ENCODE measurements at places on chromosomes 11 and 22.

- no peak for DNase-seq
Measured at GRCh38 chr11:128745311-128746136, 51.7 kb downstream of the FLI1 start.

- DNase-seq: no peak
Measured at GRCh38 chr22:31179345-31179744, 19.4 kb downstream of the RNF185 start.

GRCh38 chr22:22103078-22103875, 120.7 kb upstream of the TOP3B start:
- no peak for DNase-seq

GRCh38 chr22:10781571-10782403, 4746.2 kb upstream of the OR11H1 start:
- no peak for DNase-seq

GRCh38 chr11:129750343-129751292, 65.0 kb upstream of the TMEM45B start:
- DNase-seq: peak; percentile 44

DNA sequence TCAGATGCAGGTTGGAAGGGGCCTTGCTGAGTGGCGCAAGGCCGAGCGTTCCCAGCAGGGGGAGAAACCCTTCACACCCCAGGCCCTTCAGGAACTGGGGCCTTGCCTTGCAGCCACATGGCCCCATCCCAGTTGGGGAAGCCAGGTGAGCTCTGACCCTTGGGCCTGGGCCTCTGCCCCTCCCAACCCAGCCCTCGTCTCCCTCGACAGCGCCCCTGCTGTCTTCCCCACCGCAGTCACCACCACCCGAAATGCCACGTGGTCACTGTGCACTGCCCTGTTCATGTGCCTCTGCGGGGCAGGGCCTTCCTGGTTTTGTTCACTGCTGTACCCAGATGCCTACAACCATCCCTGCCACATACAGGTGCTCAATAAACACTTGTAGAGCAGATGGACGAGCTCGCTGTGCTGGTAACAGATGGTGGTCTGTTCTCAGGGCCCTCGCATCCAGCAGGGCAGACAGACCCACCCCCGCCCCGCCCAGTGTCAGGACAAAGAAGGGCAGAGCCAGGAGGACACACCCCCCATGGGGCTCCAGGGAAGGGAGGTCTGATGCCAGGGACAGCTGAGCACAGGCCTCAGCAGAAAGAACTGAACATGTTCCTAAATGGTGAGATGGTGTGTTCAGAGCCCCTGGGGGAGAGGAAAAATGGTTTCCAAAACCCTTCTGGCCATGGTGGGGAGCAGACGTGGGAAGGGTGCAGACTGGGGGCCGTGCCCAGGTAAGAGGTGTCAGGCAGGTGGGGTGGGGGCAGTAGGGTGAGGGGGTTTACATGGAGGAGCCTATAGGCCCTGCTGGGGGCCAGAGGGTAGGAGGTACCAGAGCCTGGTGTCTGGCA, 3.7 kb downstream of the POLR2L start:
- DNase-seq: no peak

DNA sequence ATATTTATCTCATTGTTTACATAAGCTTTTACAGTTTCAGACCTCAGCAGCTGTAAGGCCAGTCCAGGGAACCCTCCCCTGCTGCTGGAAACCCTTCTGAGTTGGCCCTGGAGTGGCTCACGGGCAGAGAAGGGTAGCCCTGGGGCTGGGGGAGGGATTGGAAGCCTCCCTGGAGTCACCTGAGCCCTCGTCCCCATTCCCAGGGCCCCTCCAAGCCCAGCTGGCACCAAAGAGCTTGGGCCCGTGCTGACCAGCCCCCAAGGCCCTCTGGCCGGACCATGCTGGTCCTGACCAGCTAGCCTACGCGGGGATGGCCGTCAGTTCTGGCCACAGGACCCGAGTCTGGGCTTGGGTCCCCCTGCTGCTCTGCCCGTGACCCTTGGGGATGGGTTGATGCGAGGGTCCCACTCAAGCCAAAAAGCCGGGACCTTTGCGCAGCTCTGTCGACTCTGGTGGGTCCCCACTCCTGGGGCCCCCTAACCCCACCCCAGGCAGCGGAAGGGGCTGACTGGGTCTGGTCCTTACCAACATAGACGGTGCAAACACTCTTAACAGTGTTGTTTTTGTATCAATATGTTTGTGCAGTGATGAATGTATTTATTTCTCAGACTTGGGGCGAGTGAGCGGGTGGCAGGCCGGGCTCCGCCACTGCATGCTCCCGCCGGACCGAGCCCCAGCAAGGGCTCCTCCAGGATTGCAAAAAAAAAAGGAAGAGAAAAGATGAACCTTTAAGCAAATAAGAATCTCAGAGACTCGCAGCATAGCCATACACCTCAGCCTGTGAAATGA, 17.5 kb upstream of the TMEM191C start:
- no peak for DNase-seq

GRCh38 chr11:125164422-125165110, at the start of gene PKNOX2:
Gene PKNOX2 (plus strand): TSS chr11:125164751. CDS start chr11:125351306, 186,555 bp downstream.
- peak; percentile 52 for DNase-seq

- no peak for DNase-seq
Measured at GRCh38 chr11:83801799-83802198, 515.6 kb upstream of the CCDC90B start.

- no peak for DNase-seq
Measured at GRCh38 chr11:12845163-12845562, 164.0 kb upstream of the RASSF10 start.

DNA sequence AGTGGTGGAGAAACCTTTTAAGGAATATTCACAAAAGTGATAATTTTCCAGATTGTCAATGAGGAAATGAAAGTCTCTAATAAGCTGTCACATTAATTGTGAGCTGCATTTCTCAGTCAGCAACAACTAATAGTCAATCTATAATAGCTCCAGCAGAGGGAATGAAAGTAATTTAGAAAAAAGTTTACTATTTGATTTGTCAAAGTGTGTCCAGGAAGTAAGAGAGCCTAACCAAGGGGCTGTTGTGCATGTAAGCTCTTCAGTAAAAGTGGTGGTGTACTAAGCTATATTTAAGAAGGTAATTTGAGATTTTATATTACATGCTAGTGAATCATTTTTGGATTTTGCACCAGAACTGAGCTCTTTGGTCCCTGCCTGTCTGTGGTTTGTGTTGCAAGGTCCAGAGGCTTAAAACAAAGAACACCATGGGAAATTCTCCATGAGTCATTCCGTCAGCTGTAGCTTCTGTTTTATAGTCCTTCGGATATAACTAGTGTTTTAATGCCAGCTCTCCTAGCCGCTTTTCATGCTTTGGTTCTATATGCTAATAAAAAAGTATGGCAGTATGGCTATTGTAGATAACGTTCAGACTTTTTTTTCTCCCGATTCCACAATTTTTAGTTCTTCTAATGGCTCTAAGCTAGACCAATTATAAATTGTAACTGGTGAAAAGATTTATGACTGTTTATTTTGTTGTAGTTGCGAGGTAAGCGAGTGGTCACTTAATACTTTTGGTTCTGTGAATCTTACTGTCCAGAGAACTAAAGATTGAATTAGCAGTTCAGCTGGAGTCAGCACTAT, 64.6 kb downstream of the ARHGEF12 start:
- DNase-seq: no peak

GRCh38 chr22:35839841-35840301, 122.2 kb downstream of the APOL5 start:
- no peak for DNase-seq

DNA sequence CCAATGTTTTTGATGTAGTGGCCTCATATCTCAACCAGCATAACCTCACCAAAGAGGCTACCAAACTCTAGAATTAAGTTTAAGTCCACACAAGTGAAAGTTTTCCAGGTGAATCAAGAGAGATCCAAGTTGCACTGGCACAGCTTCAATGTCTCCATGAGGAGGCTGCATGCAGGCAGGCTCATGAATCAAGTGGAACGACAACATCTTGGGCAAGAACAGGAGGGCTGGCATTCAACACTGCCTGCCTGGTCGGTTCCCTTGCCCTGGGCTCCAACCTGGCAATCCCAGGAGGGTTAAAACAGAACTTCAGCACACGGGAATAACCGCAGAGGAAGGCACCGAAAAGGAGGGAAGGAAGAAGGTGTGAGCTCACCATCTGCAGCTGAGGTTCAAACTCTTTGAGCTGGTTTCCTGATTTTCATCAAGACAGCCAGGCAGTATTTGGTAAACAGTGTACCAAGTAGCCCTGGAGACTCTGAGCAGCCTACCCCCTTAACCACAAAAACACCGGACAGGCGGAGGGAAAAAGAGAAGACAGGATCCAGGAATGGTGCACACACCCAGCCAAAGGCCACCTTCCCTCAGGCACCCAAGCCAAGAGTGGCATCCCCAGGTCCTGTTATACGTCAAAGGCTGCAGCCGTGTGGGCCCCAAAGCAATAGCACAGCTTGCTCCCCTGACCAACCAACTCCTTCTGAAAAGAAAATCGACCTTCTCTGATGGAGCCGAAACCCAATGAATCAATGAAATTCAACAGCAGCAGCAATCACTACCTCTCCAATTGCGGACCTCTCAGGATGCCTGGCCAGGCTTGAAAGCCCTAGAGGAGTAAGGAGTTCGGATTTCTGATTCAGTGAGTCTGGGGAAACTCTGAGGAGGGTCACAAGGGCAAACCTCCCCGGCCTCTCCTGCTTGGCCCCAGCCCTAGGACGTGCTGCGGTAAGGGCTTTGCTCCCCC, 1.3 kb downstream of the PACSIN2 start:
- no peak for DNase-seq

GRCh38 chr22:25658633-25659032, 83.4 kb upstream of the MYO18B start:
- DNase-seq: no peak

GRCh38 chr22:38041760-38042487, 15.3 kb upstream of the PICK1 start:
- DNase-seq: no peak

DNA sequence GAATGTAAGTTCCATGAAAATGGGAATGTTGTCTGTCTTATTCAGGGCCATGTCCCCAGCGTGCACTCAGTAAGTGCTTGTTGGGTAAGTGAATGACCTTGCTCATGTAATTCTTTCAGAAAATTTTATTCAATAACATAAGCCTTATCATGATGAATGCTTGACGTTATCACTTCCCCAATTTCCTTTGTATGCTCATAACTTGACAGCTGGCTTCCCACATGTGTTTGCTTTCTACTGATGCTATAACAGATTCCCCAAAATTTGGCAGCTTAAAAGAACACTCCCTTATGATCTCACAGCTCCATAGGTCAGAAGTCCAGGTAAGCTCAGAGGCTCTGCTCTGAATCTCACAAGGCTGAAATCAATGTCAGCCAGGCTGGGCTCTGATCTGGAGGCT, 155.8 kb upstream of the POU2AF2 start:
- no peak for DNase-seq

- DNase-seq: no peak
Measured at GRCh38 chr22:20448630-20449029, 11.0 kb upstream of the SCARF2 start.

DNA sequence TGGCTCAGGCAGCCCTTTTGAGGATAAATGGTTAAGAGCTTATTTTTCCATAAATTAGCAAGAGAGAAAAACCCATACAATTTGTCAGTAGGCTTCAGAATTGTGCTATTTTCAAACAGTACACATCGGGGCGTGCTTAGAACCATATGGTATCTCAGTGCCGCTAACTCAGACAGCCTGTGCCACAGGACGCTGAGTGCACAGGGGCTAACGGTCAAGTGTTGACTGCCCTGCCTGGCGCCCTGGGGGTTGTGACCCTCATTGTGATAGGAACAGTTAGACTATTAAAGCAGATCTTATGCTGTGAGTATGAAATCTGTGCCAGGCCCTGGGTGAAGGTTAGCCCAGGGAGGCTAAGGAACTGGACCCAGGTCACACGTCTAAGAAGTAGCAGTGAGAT, 1519.7 kb downstream of the BRD1 start:
- no peak for DNase-seq

GRCh38 chr11:120102864-120103122, 35.1 kb downstream of the TRIM29 start:
- no peak for DNase-seq

- DNase-seq: no peak
Measured at GRCh38 chr11:63687845-63688244, 6.5 kb downstream of the RTN3 start.

GRCh38 chr11:13503393-13503792, 7.6 kb upstream of the PTH start:
- DNase-seq: no peak

DNA sequence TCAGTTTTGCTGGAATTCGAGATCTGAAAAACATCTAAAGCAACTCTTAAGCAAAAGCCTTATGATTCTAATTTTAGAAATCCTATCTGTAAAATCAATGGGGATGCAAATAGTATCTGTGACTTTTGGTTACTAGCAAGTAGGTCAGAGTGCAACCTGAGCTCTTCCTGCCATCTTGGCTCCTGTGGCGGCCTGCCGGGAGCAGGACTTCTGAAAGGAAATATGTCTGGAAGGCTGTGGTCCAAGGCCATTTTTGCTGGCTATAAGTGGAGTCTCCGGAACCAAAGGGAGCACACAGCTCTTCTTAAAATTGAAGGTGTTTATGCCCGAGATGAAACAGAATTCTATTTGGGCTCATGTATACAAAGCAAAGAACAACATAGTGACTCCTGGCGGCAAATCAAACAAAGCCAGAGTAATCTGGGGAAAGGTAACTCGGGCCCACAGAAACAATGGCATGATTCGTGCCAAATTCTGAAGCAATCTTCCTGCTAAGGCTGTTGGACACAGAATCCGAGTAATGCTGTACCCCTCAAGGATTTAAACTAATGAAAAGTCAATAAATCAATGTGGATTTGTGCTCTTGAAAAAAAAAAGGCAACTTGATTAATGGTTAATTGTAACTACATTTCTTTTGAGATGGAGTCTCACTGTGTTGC, 1.7 kb downstream of the SAMM50 start:
- no peak for DNase-seq

DNA sequence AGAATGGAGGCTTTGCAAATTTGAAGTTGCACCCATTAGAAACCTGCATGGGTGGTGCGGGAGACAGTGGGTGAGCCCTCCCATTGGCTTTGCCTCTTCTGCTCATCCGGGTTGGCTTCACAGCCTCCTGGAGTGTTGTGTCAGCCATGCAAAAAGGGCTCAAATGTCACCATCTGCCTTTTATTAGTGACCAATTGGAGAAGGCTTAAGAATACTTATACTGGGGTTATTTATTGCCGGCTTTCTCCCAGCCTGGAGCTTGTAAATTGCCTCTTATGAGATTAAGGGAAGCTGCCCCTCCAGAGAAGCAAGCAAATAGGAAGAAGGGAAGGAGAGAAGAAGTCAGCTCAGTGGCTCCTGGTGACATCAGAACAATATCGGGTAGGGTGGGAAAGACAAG, 182.6 kb downstream of the ST3GAL4 start:
- DNase-seq: no peak

GRCh38 chr11:111561791-111562325, 21.3 kb downstream of the LAYN start:
- DNase-seq: no peak

- DNase-seq: no peak
Measured at GRCh38 chr11:86938900-86939880, 16.0 kb downstream of the FZD4 start.

All from stimulated activated CD8-positive, alpha-beta memory T cell treated with anti-CD3 and anti-CD28 coated beads, Interleukin-15, amount 100 ng/mL, for 4 hours (primary cell).